ENCODE measurements at places on chromosomes 4 and X.

GRCh38 chrX:134365904-134366303 is 94.1 kb upstream of the HPRT1 start:
- no peak for DNase-seq

- DNase-seq: no peak
These were observed 476.8 kb downstream of the GABRG1 start for GRCh38 chr4:45646885-45647590.

GRCh38 chrX:142149919-142150318 is 55.2 kb downstream of the MAGEC2 start:
- DNase-seq: no peak

DNA sequence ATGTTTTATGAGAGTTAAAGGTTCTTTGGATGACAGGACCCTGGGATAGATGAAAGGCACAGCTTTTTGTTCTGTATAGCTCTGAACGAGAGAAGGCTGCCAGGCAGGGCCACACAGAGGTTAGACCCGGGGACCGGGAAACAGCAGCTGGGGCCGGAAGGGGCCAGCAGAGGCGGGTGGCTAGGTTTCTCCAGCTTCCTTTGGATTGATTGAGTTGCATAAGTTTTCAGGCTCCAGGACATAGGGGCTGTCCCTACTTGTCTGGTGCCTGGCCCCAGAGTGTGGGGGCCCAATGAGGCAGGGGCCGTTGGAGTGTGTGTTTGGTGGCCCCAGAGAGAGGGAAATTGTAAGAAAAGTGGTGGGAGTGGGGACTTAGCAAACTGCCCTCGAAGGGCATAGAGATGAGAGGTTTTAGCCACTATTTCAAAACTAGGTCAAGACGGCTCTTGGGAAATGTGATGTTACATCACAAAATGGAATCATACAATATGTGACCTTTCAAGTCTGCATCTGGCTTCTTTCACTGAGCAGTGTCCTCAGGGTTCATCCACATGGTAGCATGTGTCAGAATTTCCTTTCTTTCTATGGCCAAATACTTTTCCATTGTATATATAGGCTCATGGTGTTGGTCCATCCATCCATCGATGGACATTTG is 3.7 kb downstream of the ZFP92 start:
- DNase-seq: peak; percentile 29

GRCh38 chr4:139734201-139734874 is 68.7 kb downstream of the MGST2 start:
- peak; percentile 80 for DNase-seq

DNA sequence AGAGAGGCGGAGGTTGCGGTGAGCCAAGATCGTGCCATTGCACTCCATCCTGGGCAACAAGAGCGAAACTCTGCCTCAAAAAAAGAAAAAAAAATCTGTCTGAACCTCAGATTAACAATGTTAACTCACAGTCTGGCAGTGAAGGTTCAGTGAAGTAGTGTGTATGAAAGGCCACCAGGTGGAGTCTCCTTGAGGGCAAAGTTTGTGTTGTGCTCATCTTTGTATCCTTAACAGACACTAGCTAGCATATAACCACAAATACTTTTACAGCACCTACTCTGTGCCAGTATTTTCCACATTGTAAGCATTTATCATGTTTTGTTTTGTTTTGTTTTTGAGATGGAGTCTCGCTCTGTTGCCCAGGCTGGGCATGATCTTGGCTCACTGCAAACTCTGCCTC is 46.0 kb upstream of the MGST2 start:
- peak; percentile 30 for DNase-seq

GRCh38 chrX:101398694-101399093 is 7.9 kb downstream of the RPL36A start:
- no peak for DNase-seq

DNA sequence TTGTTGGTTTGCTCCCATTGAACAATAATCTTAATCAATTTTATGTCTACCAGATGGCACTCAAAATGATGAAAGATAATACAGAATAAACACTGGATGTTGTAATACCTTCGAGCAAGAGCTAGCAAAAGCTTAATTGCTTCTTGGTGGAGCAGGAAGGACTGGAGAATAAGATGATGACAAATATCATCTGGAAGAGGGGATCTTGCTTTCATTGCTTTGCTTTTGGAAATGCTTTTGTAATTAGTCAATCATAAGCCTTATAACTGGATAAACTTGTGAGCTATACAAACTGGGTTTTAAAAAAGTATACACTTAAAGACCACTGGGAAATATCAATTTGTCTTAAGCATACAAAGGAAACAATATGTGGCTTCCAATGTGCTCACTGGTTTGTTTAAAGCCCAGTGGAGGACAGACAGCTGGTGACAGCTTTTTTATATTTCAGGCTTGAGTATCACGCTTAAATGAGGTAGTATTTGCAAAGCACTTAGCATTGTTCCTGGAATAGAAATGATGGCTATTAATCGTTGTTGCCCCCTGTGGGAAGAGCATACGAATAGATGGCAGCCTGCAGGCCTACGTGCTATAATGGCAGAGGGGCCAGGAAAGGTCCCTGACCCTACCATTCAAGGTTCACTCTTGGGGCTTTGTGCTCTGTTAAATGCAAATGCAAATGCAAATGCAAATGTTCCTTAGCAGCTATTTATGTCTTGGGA is 61.2 kb downstream of the TMEM150C start:
- peak; percentile 63 for DNase-seq

- DNase-seq: peak; percentile 92
These were observed 199.2 kb downstream of the SHROOM3 start for GRCh38 chr4:76634220-76634619.

DNA sequence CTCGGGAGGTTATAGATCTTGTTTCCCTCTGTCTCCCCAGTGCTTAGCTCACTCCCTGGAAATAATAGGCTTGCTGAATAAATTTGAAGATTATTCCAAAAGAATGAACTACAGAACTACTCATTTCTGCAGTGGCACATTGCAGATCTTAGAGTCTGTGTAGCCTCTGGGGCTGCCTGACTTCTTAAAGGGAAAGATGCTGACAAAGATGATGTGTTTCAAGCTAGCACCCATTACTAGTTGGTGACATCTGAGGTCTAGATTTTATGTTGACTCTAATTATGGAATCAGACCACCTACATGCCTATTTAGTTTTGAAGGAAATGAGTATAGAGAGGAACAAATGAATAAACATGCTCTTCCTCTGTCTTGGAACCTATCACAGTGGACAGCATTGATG is 123.7 kb upstream of the KCNIP4 start:
- DNase-seq: no peak

Measured in AG10803 (cell line).